NCI-H1694 (cell line): ENCODE measurements at places on chromosomes 6 and 20.

- DNase-seq, result no peak
Measured at GRCh38 chr20:20363799-20364592, 3.9 kb upstream of the INSM1 start.

DNA sequence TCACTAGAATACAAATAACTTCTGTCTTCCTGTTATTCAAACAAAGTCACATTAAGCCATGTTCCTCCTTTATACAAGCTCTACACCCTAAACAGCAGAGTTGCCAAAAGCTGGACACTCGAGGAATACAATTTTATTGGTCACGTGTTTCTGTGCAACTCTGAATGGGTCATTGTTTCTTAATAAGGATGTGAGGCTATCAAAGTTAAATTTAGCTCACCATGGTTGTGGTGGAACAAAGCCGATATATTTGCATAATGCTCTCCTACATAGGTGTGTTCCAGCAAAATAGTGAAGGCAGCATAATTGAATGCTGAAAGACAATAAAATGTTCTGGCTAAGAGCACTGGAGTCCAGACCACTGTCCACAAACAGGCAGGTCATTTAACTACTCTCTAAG, 36.9 kb upstream of the CD2AP start:
- DNase-seq, result no peak

DNA sequence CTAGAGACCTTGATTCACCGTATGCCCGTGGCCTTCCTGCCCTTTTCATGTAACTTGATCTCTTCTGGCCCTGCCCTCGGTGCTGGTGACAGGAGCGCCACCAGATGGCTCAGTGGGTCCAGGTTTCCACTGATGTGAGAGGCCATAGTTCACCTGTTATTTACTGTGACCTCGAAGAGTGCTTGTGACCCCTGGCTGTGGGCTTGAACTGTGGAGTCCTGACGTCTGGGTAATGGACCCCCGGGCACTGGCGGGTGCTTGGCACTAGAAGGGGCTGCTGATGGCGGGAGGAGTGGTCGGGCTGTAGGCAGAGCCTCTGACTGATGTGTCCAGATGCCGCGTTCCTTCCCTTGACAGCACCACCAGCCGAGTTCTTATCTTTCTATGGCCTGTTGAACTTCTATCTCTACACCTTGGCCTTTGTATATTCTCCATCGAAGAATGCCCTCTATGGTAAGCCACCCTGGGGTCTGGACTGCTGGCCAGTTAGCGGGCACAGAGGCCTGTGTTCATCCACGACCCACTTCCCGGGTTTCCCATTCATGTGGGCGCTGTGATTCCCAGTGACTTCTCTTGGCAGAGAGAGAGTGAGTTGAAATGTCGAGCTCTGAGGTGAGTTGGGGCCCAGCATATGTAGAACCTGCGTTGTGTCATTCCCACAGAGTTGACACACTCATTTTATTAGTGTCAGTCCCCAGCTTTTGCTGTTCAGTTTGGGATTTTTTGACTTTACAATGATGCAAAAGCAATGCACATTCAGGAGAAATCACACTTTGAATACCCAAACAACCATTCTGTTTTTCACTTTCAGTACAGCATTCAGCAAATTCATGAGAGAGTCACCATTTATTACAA, 14.9 kb downstream of the DYNLT1 start:
- no peak for DNase-seq

DNA sequence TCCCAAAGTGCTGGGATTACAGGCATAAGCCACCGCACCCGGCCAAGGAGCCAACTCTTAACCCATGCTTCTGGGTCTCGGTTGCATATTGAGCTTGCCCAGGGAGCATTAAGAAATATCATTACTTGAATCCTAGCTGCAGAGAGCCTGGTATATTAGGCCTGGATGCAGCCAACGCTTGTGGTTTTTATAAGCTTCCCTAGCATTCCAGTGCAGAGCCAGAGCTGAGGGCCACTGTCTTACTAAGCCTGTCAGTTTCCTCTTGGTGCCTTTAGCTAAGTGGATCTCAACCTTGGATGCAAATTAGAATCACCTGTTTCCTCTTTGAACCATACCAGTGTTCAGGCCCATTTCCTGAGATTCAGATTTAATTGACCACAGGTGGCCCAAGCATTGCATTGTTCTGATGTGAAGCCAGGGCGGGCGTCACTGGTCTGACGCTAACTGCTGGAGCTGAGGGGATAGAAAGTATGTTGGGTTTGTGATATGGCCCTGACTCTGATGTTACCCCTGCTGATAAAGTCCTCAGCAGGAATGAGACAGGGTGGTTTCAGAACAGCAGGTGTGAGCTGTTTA, 76.3 kb downstream of the BTBD3 start:
- no peak for DNase-seq

DNA sequence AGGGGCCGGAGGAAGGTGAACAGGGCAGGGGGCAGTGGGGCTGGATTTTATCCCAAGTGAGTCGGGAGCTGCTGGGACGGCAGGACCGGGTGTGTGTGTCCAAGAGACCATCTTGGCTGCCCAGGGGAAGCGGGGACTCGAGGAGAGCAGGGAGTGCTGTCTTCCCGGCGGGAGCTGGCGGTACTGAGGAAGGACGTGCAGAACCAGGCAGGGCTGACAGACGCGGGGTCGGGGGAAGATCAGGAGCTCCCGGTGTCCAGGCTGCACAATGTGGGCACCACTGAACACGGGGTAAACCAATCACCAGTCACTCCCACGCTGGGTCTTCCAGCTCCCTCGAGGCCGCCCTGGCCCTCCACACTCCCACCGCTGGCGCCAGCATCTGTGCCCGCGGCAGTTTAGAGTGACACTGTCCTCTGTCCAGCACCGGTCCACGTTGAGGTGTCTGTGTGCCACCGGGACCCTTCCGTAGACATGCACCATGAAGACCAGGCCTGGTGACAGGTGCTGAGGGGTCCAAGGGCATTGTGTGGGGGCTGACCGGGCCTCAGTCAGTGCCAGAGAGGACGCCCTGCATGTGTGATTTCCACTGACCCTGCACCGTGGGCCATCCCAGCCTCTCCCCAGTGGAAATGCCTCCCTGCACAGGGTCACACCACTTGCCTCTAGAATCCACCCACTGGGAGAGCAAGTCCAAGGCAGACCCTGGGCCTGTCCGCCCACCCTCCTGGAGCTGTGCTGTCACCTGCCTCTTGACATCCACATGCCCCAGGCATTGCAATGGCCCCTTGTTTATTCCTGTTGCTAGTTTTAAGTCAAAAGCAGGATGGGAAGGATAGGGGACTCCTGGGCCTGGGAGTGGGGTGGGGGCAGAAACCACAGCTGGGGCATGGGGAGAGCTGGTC, 401.9 kb downstream of the TAF4 start:
- DNase-seq, result no peak

- DNase-seq, result no peak
Measured at GRCh38 chr20:17825960-17826843, 126.4 kb downstream of the BANF2 start.

DNA sequence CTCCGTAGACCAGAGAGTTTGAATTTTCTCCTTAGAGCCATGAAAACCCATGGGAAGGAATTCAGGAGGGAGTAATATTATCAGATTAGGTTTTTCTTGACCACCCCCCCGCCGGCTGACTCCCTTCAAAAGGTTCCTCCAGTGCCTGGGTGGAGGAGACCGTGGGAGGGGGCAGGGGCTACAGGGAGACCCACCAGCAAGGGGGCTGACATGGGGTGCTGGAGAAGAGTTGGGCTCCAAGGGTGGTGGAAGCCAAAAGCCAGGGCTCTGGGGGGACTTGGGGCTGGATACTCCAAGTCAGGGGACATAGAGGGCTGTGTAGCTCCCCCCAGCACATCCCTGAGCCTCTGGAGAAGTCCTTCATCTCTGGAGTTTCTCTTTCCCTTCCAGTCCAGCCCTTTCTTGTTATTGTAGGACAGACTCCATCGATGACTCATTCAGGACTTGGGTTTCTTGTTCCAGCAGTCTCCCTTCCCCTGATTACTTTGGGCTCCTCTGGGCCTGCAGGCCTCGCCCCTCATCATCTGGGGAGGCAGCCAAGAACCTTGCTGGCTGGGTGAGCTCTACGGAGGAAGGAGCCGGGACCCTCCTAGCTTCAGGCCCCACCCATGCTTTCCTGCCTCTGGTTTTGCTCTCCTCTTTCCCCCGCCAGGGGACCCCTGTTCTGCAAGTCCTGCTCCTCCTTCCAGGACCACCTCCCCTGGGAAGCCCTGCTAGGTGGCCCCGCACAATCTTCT, 10.5 kb upstream of the KIAA1755 start:
- no peak for DNase-seq

DNA sequence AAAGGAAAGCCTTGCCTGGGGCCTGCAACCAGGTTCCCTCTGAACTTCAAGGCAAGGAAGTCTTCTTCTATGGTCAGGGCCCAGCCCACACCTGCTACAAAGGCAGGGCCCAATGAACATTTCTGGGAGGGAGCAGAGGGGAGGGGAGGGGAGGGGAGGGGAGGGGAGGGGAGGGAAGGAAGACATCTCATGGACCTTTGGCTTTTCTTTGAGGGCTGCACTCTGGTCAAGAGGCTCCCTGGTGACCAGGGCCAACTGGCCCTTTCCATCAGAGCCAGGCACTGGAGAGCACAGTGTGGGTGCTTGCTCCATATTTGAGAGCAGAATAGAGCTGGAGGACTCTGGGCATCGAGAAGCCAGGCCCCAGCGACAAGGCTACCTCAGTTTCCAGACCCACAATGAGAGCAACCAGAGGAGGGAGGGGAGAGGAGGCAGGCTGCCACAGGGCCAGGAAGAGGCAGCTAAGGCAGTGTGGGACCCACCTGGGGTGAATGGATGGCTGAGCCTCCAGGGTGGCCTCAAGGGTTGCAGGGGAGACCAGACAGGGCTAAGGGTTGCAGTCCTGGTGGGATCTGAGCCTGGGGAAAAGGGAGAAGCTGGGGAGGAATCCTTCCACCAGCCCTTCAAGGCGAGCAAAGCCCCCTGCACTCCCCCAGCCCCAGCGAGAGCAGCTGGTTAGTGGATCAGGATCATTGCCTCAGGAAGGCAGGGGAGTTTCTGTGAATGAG, 84.8 kb downstream of the MRPL14 start:
- no peak for DNase-seq

DNA sequence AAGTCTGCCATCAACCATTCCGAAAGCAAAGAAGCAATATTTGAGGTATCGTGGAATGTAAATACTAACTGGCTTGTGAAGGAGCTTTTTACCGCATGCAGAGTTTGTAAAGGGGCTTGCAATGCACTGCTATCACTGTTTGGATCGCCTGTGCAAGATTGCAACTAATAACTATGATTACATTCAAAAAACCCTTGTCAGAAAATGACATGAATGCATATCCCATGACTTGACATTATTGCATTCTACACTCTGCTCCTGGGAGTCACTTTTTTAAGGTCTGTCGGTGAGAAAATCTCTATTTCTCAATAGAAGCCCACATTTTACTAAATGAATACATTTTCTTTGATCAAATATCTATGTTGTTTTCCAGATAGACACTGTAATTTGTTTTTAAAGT, 335.4 kb upstream of the SPTLC3 start:
- no peak for DNase-seq

- DNase-seq, result no peak
Measured at GRCh38 chr6:19337101-19337500, 500.1 kb upstream of the ID4 start.

- DNase-seq, result no peak
Measured at GRCh38 chr20:1950836-1951235, 43.0 kb downstream of the PDYN start.

GRCh38 chr6:165967810-165968407, 199.7 kb downstream of the TBXT start:
- no peak for DNase-seq

GRCh38 chr6:140773276-140773675, 1359.4 kb upstream of the GJE1 start:
- no peak for DNase-seq

DNA sequence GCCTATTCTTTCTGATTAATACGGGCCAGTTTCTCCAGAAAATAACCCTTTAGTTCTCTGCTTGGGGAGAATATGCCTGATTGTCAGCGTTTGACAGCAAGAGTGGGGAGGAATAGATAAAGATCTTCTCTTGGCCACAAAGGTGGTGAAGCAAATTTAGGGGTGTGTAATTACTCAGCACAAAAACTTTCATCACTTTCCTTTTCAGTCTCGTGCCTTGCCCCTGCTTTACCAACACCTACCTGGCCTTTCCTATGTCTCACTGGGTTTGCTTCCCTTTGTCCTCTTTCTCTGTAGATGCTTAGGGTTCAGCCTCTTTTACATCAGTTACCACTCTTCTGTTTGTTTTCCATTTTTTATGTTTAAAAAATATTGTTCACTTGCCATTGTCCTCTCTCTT, 99.2 kb downstream of the MCHR2 start:
- DNase-seq, result no peak

- DNase-seq, result no peak
Measured at GRCh38 chr6:34226731-34227586, 9.7 kb upstream of the HMGA1 start.

DNA sequence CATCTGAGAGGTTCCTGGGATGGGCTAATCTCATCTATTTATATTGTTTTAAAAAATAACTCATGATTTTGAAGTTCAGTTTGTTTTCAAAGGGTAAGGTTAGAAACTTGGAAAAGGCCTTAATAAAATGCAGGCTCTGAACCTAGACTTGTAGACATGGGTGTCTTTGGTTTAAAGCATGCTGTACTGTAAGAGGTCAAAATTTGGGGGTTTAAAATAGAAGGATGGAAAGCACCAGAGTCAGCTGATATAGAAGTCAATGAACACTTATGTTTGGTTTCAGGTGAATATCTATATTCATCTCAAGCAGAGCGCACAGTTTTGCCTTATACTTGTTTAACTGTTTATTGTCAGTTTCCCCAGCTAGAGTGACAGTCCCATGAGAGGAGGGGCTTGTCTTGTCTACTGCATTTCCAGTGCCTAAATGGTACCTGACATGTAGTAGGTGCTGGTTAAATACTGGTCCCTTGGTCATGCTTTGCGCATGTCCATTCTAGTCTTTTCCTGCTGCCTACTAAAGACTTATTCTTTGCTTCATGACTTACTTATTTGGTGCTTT, 112.3 kb upstream of the DTNBP1 start:
- no peak for DNase-seq

- no peak for DNase-seq
Measured at GRCh38 chr6:19873031-19873430, 35.9 kb downstream of the ID4 start.

GRCh38 chr6:139027620-139028182, 844 bp upstream of the ABRACL start:
- peak; percentile 8 for DNase-seq

- no peak for DNase-seq
Measured at GRCh38 chr20:10532361-10532760, 97.3 kb downstream of the SLX4IP start.

- DNase-seq, result no peak
Measured at GRCh38 chr20:19996222-19996621, 20.9 kb upstream of the NAA20 start.

DNA sequence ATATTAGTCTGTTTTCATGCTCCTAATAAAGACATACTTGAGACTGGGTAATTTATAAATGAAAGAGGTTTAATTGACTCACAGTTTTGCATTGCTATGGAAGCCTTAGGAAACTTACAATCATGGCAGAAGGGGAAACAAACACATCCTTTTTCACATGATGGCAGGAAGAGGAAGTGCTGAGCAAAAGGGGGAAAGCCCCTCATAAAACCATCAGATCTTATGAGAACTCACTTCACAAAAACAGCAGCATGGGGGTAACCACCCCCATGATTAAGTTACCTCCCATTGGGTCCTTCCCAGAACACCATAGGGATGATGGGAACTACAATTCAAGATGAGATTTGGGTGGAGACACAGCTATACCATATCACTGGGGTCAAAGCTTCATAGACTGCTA, 254.2 kb downstream of the ERMARD start:
- no peak for DNase-seq

- DNase-seq, result no peak
Measured at GRCh38 chr20:35618263-35619131, 2.9 kb downstream of the SPAG4 start.
